Glutamatergic neuron (in vitro differentiated cells): ENCODE measurements at places on chromosomes 4 and X. TPM values are rescaled to one million over a fixed set of nuclear protein-coding genes. Genes with fewer than 3 reads are reported as not detected.
A peak's percentile ranks its signal among the peaks of the same experiment; 100 is the strongest.

DNA sequence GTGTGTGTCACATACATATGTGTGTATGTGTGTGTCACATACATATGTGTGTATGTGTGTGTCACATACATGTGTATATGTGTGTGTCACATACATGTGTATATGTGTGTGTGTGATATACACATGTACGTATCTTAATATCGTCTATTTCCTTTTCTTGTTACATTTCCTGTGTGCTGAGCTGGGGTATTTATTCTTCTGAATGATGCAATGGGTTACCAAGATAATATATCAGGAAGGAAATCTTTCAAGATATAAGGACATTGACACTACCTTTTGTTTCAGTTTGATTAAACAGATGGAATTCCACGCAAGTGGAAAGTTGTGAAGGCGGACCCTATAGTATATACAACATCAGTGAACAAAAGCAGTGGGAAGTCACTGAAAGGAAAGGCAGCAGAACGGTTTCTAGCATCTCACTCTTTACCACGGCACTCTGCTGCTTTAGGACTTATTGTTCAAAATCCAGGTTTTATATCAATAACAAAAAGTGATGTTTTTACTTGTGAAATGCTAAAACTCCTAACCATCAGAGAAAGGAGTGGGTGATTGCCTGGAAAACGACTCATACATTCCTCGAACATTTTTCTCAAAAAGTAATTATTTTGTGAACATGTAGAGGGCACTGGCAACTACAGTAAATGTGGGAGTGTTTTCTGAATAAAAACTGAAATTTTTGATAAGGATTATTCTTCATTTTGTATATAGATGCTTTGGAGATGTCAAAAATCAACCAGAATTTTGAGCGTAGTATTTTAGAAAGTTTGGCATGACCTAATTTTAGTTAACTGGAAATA is 43.1 kb upstream of the IL21 start:
- no peak for DNase-seq

GRCh38 chr4:80202741-80203553 is 5.6 kb downstream of the PRDM8 start:
- DNase-seq = no peak

The CT55 gene
- total RNA-seq = 0.34 TPM

- DNase-seq = no peak
These were observed 58.1 kb upstream of the HOPX start for GRCh38 chr4:56739066-56739777.

The GPR50 gene
- 0.42 TPM for total RNA-seq

GRCh38 chr4:183220236-183220635 is 99.8 kb downstream of the CLDN22 start:
- DNase-seq = no peak

GRCh38 chrX:42978655-42979379 is 200.9 kb upstream of the PPP1R2C start:
- no peak for DNase-seq

The CCDC149 gene
- total RNA-seq = 5.2 TPM

DNA sequence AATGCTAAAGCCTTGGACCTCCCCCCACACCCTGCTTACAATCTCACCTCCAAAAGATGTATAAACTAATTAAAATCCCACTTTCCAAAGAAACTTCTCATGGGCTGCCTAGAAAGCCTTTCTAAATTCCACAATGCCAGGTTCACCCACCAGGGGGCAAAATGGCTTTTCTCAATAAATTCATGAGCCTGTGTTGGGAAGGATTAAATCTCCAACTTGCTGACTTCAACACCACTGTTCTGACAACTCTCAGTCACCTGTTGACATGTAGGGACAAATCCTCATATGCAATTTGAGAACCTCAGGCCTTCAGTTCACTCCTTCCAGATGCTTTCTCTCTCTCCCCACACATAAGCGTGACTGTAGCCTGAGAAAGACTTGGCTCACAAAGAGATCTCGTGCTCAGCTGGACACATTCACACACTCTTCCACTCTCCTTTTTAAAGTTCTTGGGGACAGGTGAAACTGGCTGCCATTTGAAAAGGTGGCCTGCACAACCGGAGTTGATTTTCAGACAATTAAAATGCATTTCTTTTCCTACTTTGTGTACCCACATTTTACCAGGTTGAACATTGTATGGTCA is 88.6 kb upstream of the PRPS2 start:
- peak; percentile 22 for DNase-seq

DNA sequence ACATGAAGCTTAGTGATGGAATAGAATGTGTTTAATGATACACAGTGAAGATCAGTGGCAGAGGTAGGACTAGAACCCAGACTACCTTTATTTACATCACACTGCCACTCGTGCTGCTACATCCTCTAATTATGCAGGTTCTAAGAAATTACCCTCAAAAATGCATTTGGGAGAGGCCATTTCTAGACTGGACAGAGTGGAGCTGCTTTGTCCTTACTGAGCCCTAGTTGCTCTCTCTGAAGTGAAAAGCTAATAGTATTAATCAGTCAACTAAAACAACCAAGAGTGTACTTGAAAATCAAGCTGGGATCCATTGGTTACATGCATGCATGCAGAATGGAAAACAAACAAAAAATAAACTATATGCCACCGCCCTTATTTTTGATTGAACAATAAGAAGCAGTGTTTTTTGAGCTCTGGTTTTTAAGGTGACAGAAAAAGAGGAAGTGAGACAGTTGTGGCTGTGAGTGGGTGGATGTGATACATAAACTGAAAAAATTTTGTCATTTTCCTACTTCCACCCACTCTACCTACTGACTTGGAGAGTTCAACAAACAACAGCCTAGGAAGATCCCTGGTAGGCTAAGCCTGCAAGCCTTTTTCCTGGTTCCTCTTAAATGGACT is 6.8 kb upstream of the VSIG4 start:
- DNase-seq = no peak

The TBC1D9 gene
- 47.8 TPM for total RNA-seq

DNA sequence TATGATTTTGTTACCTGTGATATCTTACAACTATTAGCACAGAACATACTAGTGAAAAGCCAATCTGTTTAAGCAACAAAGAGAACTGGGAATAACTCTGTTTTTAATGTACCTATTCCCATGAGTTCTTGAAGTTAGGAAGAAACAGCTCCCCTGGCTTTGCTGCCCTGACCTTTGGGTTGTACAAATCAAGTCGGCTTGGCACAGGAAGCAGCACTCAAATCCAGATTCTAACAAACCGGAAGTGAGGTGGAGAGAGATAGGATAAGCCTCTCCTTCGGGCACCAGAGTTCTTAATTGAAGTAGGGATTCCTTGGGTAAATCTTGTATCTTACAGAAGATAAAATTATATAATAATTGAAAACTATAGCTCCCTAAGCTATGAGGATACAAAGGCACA is 144.8 kb upstream of the CPEB2 start:
- DNase-seq = no peak

GRCh38 chr4:142202404-142203332 is 566.3 kb downstream of the IL15 start:
- no peak for DNase-seq

The LRCH2 gene
- 24.2 TPM for total RNA-seq

- no peak for DNase-seq
These were observed 443.5 kb upstream of the IGFBP7 start for GRCh38 chr4:57553728-57554127.

The PNMA3 gene
- total RNA-seq = 7.8 TPM

DNA sequence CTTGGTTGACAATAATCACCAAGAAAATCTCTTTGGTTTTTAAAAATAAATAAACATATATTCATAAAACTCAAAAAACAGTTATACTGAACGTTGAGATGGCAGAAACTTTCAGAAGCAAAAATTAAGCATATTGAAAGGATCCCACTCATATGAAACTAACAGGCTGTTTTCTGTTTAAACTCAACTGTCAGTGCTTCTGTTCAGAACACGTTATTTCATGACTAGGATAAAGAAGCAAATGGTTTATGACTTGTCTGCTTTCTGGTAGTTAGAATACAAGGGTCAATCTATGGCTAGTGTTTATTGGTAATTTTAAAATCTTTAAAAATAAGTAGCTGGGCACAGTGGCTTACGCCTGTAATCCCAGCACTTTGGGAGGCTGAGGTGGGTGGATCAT is 4.1 kb downstream of the GPR82 start:
- no peak for DNase-seq

DNA sequence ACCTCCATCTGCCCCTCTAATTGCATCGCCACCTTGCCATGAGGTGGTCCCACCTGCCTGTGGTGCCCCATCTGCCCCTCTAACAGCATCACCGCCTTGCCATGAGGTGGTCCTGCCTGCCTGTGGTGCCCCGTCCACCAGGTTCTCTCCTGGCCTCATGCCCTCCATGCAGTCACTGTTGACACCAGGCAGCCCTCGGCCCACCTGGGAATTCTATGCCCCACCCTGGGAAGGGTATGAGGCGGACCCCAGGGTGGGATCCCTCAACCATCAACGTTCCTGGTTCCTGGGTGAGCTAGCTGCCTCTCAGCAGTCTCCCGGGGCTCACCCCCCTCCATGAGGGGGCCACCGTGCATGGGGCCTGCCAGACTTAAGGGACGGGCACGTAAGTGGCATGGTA is 38.9 kb downstream of the ACOX3 start:
- no peak for DNase-seq

DNA sequence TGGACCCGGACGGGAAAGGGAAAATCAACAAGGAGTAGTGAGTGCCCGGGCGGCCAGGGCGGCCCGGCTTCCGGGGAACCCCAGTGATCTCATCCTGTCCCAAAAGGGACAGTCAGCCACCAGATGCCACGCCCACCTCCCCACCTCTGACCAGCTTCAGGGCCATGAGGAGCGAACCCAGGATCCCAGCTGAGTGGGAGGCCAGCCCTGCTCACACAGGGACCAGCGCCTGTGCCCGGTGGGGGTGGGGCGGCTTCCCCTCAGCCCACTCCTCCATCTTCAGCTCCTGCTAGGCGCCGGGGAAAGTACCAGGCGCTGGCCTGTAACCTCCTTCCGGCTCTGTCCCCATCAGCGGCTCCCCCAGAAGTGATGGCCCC is 6.2 kb downstream of the MYL5 start:
- DNase-seq = peak; percentile 34

- DNase-seq = no peak
These were observed 685 bp downstream of the TASL start for GRCh38 chrX:30576881-30577280.

The RASGEF1B gene
- 108 TPM for total RNA-seq

- no peak for DNase-seq
These were observed 1342.4 kb upstream of the TENM3 start for GRCh38 chr4:180900781-180901180.

The RBM41 gene
- total RNA-seq = 18.9 TPM

DNA sequence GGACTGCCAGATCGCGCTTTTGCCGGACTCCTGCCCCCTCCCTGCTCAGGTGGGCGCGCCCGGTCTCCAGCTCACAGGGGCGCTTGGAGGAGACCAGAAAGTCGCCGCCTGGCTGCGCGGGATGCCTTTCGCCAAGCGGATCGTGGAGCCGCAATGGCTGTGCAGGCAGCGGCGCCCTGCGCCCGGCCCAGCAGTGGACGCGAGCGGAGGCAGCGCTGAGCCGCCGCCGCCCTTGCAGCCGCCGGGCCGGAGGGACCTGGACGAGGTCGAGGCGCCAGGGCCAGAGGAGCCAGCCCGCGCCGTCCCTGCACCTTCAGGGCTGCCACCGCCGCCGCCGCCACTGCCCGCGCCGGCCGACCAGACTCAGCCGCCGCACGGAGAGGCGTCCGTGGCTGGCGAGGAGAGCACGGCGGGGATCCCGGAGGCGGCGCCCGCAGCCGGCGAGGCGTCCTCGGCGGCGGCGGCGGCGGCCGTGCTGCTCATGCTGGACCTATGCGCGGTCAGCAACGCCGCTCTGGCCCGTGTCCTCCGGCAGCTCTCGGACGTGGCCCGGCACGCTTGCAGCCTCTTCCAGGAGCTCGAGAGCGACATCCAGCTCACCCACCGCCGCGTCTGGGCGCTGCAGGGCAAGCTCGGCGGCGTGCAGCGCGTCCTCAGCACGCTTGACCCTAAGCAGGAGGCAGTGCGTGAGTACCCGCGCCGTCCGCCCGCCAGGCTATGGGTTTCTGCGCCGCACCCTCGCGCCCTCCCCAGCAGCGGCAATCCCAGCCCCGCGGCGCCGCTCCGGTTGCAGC is 834 bp downstream of the NHS start:
- DNase-seq = peak; percentile 47

GRCh38 chr4:79083406-79084010 is 144.3 kb upstream of the PAQR3 start:
- DNase-seq = no peak

DNA sequence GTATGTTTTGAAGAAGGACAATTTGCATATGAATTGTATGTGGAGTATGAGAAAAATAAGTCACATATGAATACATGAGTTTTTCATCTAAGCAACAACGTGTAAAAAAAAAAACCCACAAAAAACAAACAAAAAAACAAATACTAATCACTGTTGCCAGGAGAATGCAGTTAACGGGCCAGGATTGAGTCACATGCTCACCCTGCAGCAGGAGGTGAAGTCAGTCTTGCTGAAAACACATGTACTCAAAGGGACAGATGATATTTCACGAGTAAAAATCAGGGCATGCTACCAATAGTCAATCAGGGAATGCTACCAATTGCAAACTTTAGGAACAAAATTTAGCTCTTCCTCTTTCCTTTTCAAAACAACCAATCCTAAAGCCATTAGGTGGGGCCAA is 10.4 kb upstream of the DCLK2 start:
- DNase-seq = no peak

DNA sequence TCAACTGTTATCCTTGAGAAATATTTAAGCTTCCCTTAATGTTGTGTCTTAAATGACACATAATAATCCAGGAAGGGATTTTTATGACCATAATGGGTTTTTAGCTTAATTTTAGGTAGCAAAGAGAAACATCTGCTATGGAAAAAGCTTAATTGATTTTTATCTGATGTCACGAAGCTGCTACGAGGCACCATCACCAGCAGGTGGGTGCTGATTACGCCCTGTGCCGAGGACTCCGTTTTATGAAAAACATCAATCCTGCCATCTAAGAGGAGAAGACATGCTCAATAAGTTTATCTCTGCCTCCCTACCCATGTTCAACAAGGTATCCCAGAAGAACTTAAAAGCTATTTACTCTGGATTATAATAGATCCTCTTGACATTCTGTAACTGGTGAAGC is 280.6 kb upstream of the ZFP42 start:
- DNase-seq = no peak

DNA sequence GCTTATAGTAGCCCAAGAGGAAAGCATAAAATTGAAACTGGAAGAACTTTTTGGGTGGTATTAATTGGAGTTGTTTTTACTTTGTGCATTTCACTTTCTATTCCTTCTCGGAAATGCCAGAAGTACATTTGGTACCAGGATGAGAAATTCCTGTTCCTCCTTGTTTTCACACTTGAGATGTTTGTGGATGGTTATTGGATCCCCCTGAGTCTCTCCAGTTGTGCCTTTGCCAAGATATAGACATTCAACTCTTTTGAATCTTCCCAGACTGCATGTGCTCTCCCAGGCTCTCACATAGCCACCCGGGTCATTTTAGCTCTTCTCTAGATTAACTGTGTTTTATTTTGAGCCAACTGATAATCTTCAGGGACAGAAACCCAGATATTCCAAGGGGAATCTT is 120.5 kb downstream of the AFF1 start:
- no peak for DNase-seq

The NMU gene
- 9.4 TPM for total RNA-seq

The ADH1C gene
- not detected for total RNA-seq

GRCh38 chrX:66684196-66684595 is 45.3 kb upstream of the EDA2R start:
- no peak for DNase-seq

- no peak for DNase-seq
These were observed 61.3 kb upstream of the UNC5C start for GRCh38 chr4:95610061-95610569.

- no peak for DNase-seq
These were observed 80.4 kb upstream of the BCOR start for GRCh38 chrX:40177942-40178715.
